ENCODE measurements at places on chromosomes 5 and 9.

GRCh38 chr5:22070186-22070728 lies 782.9 kb downstream of the CDH12 start:
- DNase-seq: peak; percentile 81

DNA sequence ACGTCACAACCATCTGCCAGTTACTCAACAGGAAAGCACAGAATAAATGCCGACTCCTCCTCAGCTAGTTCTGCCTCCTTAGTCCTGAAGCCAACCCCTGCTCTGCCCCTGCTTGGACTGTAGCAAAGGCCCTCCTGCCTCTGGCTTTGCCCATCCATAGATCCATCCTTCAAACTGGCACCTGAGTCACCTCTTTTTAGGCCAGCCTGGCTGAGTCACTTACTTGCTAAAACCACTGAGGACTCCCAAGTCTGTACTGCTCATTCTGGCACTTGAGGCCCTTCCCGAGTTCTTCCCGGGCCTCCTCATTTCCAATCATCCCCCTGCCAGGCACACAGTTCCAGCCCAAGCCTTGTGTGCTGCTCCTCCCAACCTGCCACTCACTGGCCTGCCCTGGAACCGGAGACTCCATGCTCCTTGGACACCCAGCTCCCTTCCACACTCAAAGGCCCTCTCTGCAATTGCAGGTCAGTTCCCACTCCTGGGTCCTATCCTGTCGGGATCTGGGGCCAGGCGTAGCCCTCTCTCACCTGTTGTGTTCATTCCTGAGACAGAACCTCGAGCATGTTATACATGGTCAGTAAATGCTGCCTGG lies 220.1 kb downstream of the DAB2IP start:
- DNase-seq: no peak

DNA sequence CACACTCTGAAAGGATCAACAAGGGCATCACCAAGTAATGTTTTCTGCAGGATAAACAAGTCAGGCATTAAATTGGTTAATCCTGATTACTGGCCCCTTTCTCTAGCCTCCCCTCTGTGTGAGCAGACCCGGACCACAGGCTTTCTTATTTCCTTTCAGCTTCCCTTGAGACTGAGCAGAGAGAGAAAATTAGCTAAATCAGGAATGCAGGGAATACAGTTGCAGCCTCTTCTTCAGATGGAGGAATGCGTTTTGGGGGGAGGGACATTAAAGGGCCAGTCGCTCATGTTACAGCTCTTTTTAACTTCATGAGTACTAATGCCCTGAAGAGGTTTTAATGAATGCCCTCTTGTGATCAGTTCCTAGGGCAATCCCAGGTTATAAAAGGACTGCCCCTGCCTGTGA lies 19.8 kb downstream of the PCDHAC2 start:
- DNase-seq: no peak

DNA sequence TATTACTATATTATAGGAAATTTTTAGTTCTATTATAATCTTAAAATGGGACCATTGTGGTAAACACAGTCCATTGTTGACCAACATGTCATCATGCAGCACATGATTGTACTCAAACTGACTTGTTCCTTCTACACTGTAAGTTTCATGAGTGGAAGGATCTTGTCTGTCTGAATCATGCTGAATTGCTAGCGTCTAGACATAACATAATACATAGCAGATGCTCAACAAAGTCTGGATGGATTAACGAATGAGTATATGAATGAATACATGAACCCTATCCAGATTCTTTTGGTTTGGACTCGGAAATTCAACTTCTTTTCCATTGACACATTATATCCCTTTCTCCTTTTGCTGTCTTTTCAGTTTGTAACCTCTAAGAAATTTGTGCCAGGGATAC lies 429.2 kb upstream of the SGCD start:
- no peak for DNase-seq

DNA sequence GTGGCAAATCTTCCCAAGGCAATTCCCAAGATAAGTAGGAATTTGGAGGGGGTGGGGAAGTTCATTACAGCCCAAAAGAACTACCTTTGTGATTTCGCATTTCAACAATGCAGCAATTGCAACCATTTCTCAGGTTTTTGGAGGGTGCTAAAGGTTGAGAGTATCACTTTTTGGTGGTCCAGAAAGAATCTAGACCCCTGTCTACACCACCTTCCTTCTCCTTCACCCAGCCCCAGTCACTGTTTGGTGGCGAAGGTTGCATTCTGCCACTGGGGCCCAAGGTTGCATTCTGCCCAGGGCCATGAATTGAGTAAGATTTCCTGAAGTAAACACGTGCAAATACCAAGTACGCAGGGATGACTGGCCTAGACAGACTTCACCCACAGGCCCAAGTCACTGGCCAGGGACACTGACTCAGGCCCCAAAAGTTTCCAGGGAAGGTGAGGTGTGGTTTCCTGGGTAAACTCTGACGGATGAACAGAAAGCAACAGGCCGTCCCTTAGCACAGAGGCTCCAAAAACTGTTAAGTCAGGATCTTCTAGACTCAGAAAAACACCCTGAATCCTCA lies 5.7 kb downstream of the PDE6A start:
- DNase-seq: no peak

DNA sequence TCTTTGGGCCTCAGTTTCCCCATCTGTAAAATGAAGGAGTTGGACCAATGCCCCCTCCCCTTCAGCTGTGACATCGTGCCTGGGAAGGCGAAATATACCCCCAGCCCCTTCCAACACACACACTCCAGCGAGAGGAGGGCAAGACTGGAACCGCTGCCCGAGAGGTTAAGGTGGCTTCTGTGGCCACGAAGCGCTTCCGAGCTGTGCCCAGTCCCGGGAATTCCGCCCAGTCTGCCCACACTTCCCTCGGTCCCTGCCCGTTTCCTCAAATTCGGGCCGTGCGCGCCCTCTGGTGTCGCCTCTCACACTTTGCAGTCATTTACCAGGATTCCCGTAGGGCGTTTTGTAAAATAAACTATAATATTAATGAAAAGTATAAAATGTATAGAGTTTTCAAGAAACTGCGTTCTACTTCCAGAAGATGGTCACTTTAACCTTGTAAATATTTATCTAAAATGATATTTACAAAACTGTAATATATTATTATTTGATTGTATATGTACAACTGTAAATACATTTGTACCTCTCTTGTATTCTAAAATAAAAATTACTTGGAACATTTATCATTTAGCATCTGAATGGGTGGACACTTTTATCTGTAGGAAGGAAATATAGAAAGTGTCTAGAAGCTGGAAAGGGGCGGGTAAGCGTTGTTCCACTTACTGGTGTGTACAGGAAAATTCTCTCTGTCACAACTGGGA lies 11.0 kb upstream of the EXOSC2 start:
- DNase-seq: peak; percentile 86

DNA sequence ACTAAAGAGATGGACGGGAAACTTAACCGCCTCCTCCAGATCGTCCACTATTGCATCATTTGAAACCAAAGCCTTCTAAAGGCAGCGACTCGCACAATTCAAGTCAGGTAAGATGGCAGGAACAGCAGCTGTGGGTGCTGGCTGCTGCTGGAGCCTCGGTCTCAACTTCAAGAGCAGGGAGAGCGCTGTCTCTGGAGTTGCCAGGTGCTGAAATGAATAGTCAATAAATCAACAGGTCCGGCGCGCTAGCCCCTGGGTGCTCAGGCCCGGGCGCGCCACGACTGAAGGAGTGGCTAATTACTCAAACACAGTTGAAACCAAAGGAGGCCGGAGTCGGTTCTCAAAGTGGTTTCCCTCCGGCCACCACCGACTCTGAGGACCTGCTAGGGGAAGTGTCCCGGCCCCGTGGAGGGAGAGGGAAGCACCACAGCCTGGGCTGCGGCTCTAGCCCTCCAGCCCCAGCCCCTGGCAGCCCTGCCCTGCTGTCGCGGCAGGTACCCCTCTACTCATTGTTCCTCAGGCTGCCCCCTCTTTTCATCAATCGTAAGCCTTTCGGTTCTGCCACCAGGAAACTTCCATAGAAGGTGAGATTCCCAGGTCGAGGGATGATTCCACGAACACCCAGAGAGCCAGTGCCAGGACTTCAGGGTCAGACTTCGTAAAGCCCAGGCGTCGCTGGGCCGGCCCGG lies 804 bp downstream of the TTC39B start:
- peak; percentile 85 for DNase-seq

DNA sequence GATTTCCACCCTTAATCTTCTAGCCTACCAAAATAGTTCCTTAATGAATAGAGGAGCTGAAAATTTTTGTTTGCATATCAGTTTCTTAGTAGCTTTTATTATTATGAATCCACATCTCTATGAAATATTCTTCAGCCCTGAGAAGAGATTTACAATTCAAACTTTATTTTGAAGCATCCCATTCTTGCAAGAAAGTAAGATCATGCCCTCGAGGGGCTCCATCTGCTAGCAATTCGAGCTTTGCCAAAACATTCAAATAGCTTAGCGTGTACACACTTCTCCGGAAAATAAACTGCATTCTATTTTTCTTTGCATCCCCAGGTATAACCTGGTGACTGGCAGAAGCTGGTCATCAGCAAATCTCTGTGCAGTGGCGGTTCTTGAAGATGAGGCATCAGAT lies 370.7 kb downstream of the MTRR start:
- DNase-seq: no peak

- DNase-seq: no peak
Measured at GRCh38 chr5:150649108-150650020, 8.9 kb downstream of the SYNPO start.

GRCh38 chr9:80134487-80134886 lies 562.7 kb downstream of the TLE4 start:
- DNase-seq: no peak

GRCh38 chr9:99590840-99591239 lies 230.8 kb upstream of the NR4A3 start:
- DNase-seq: no peak

DNA sequence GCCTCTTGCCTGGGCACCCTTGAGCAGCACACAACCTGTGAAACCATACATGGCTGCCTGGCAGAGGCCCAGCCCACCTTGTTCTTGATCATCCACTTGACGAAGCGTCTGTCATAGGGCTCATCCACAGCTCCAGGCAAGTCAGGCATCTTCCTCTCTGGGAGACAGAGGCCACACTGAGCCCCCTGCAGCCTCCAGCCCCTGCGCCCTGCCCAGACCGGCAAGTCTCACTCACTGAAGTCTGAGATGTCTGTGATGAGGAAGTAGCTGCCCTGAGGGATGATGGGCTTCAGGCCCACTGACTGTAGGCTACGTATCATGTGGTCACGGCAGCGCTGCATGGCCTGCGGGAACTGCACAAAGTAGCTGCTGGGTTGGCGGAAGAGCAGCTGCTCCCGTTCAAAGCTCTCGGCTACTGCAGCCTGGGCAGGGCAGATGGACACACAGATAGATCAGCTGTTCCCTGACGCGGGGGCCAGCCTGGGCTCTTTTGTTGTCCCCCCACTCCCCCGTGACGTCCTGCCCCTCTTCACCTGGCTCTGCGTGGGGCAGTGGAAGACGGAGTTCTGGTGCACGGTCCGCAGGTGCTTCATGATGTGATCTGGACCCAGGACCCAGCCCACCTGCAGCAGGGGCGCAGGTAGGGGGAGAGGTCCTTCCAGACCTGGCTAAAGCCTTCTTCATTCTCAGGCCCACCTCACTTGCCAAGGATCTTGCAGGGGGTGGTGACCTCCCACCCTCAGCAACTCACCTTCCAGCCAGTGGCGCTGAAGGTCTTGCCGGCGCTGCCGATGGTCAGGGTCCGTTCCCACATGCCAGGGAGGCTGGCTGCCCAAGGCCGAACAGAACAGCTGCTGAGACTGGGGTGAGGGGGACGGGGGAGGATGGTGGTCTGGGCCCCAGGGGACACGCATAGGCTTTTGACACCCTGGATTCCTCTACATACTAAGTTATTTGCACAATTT lies 5.9 kb upstream of the SPOUT1 start:
- no peak for DNase-seq

- DNase-seq: no peak
Measured at GRCh38 chr5:72951671-72952468, 4.0 kb upstream of the FCHO2 start.

- DNase-seq: no peak
Measured at GRCh38 chr9:27491154-27491553, 32.9 kb upstream of the IFNK start.

GRCh38 chr5:95734906-95735305 lies 3.8 kb downstream of the RHOBTB3 start:
- no peak for DNase-seq

GRCh38 chr9:89685698-89686097 lies 80.9 kb downstream of the GADD45G start:
- DNase-seq: no peak

DNA sequence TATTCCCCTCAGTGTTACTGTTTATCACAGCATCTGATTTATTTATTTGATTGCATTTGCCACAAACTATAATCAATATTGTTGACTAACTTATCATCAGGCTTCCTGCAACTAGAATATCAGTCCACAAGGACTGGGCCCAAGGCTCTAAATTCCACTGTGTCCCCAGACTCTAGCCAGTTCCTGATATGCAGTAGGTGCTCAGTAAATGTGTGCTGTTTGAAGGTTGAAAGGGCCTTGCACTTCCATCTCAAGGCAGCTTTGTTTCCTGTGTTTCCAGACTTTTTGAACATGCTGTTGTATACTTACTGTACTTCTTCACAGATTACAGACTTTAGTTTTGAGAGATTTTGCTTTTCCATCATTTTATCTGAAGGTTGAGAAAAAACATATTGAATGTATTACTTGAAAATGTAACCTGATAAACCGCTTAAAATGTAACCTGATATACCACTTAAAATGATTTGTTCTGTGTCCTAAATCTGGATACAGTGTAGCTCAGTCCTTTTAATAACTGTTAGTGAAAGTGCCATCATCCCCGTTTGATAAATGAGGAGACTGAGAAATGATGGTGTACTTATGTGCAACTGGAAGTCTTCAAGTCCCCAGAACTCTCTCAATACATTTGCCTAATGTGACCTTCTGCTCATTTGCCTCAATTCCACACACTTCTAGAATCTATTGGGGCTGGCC lies 18.7 kb downstream of the KIAA1191 start:
- DNase-seq: no peak

GRCh38 chr5:31993165-31993961 lies 180.8 kb downstream of the GOLPH3 start:
- DNase-seq: no peak

DNA sequence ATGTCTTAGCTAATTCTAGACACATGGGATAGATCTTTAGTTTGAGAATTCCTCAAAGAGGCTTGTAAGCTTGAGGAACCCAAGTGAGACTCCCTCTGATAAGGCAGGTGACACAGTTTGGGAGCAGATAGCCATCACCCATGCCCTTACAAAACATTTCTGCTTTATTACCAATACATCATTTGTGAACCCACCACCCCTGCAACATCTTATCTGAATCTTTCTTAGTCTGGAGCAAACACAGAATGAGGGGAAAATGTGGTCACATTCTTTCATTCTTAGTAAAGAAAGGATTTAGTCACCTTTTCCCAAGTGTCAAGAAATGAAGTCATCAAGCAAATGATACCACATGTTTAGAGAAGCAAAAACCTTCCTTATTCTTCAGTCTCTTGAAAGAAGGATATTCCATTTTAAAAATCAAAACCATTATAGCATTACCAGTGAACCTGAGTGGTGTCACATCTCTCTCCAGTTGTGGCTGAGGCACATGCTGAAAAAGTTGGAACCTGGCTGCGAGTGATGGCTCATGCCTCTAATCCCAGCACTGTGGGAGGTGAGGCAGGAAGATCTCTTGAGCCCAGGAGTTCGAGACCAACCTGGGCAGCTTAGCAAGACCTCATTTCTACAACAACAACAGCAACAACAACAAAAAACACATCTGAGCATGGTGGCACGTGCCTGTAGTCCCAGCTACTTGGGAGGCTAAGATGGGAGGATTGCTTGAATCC lies 65.9 kb downstream of the PRKACG start:
- no peak for DNase-seq

Measured in COR-L47 (cell line).